GM12891 (cell line): ENCODE measurements at places on chromosomes 16 and 17.

GRCh38 chr16:79272141-79272577 lies 328.4 kb downstream of the MAF start:
- no peak for DNase-seq

GRCh38 chr17:4573669-4574068 lies 10.7 kb upstream of the SMTNL2 start:
- DNase-seq: no peak

GRCh38 chr17:44928950-44929720 lies 13.8 kb upstream of the GFAP start:
- no peak for DNase-seq

GRCh38 chr17:78418326-78419026 lies 40.0 kb downstream of the PGS1 start:
- DNase-seq: no peak

DNA sequence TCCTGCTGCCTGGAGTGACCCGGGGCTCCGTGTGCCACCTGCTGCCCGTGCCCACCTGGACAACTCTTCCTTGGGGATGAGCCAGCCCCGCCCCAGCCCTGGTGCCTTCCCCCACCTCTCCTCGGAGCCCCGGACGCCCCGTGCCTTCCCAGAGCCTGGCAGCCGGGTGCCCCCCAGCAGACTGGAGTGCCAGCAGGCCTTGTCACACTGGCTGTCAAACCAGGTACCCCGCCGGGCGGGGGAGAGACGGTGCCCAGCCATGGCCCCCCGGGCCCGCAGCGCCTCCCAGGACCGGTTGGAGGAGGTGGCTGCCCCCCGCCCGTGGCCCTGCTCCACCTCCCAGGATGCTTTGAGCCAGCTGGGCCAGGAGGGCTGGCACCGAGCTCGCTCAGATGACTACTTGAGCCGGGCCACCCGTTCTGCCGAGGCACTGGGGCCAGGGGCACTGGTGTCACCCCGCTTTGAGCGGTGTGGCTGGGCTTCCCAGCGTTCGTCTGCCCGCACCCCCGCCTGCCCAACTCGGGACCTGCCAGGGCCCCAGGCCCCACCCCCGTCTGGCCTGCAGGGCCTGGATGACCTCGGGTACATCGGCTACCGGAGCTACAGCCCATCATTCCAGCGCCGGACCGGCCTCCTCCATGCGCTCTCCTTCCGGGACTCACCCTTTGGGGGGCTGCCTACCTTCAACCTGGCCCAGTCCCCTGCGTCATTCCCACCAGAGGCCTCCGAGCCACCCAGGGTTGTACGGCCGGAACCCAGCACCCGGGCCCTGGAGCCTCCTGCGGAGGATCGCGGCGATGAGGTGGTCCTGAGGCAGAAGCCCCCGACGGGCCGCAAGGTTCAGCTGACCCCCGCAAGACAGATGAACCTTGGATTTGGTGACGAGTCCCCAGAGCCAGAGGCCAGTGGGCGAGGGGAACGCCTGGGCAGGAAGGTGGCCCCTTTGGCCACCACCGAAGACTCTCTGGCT lies 38.4 kb downstream of the ARHGAP23 start:
- DNase-seq: no peak
